ENCODE measurements at places on chromosomes 7 and 10.

DNA sequence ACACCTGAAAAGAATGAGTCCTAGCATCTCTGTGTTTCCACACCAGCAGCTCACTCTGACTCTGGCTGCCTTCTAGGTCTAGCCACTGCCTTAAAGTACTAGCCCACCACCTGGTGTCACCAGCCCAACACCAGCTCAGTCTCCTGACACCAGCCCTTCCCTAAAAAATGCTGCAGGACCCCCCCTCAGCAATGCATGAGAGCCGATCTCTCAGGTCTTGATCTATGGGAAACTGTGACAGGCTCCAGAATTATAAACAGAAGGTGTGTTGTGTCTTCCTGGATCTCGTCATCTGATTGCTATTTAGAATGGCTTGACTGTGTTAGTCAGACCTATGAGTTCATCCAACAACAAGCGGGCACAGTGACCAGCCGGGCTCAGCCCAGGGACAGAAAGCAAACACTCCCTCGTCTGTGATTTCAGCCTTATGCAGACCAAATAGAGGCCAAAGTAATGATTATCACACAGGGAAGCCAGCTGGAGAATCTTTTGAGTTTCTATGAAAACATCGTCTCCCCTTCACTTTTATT, 66.6 kb downstream of the CUBN start:
- no peak for DNase-seq

DNA sequence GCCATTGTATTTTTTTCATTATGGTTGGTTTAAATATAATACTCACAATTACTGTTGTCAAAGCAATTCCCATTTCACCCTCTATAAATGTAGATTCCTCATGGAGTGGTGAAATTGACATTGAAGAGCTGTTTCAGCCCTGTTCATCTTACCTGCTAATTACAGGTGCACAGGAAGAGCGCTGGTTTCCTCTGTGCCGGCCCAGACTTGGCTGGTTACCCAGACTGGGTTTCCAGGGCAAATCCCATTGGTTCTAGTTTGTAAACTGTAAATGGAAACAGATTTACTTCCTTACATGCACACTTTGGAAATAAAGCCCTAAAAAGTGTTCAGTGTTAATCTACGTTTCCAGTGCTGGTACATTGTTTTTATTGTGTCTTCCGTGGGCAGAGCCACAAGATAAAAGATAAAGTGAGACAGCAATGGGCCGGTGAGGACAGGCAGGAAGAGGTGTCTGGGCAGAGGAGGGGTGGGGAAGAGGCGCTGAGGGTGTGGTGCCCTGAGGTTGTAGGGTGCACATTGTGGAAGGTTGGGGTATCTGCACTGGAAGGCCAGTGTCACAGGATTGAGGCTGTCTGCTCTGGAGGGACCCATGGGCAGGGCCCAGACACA, 71.6 kb upstream of the ZPBP start:
- DNase-seq = no peak

GRCh38 chr7:30710669-30711068, 28.4 kb upstream of the CRHR2 start:
- DNase-seq = no peak

GRCh38 chr7:101968720-101969466, 151.5 kb downstream of the CUX1 start:
- DNase-seq = no peak

DNA sequence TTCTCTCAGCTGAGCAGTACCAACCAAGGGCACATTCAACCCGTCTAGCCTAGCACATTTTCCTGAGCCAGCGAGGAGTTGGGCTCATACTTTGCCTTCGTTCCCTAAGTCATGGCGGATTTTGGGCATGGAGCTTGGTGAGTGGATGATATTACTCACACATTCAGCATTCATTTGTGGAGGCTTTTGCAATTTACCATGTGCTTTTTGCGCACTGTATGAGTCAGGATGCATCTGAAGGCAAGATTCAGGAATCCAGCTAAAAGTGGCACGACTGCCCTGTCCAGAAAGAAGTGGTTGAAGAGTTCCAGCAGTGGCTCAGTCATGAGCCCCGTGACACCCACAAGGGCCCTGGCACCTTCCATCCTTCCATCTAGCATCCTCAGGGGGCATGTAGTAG, 24.2 kb upstream of the MGMT start:
- no peak for DNase-seq

DNA sequence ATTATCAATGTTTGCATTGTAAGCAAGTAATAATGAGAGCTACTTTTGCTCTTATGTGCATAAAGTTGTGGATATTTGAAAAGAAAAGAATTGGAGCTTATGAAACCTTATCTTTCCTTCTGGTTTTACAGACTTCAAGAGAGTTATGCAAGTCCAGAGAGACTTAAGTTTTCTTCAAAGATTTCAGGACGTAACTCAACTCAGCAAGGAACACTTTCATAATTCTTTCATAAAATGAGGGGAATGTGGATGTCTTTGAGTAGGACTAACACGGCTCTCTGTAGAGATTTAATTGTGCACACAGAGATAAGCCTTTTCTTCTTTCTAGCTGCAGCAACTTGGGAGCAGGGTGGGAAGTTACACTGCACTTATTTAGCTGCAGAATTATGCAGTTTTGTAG, 97.5 kb downstream of the DNAJB9 start:
- DNase-seq = no peak

DNA sequence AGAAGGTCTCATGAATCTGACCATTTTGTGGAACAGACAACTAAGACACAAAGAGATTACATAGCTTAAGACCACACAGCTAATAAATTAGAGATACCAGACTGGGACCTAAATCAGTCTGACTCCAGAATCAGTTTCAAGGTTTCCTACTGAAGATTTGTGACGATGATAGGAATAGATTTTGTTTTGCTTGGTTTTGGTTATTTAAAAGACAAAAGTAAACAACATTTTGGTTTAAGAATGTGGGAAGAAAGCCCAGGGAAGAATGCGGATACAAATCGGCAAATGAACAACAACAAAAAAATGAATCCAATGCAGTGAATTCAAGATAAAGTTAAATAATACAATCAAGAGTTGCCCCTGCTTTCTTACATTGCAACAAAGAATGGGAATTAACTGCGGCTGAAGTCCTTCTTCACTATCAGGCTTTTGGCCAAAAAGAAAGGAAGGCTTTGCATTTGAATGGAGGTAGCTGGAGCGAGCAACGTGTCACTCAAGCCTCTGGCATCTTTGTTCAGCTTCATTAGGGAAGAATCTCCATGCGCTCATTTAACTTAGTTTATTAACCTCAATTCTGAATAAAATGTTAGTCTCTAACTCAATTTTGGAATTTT, 210.8 kb downstream of the ADAM12 start:
- DNase-seq = no peak

Data from inflammatory macrophage (primary cell).